AG08395 (cell line): ENCODE measurements at places on chromosomes 12 and 14.

- peak; percentile 32 for DNase-seq
These were observed 2.5 kb downstream of the LGALS3 start for GRCh38 chr14:55131370-55132137.

GRCh38 chr14:76514213-76514998, 138.5 kb downstream of the ESRRB start:
- DNase-seq, result no peak

- no peak for DNase-seq
These were observed 21.3 kb upstream of the SERPINA6 start for GRCh38 chr14:94344389-94344788.

GRCh38 chr14:64502887-64503433, 678 bp downstream of the ZBTB25 start:
- DNase-seq, result no peak

- no peak for DNase-seq
These were observed 168.0 kb downstream of the DACT1 start for GRCh38 chr14:58805605-58806409.

- no peak for DNase-seq
These were observed 26.7 kb downstream of the CSRP2 start for GRCh38 chr12:76852106-76852505.

- no peak for DNase-seq
These were observed 2.1 kb downstream of the CATSPERB start for GRCh38 chr14:91729756-91730155.

- no peak for DNase-seq
These were observed 6.4 kb downstream of the ACTN1 start for GRCh38 chr14:68972507-68973218.

DNA sequence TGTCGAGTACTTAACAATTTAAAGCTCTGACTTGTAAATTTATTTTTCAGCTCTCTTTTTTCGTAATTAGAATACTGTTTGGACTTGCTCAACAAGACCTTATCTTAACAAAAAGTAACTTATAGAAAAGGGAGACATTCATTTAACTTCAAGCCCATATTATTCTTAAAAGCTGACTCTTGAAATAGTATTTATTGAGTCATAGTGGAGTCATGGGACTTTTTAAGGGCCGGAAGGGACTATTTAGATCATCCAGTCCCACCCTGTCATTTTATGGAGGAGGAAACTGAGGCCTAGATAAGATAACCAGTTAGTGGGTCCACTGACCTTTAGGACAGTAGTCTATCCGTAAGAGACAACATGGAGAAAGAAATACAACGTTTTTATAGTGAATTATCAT, 1.5 kb downstream of the RAP1B start:
- DNase-seq, result no peak

GRCh38 chr12:23950775-23951451, 1.4 kb upstream of the SOX5 start:
- DNase-seq, result no peak

- DNase-seq, result no peak
These were observed 68.2 kb upstream of the CCDC91 start for GRCh38 chr12:28121899-28122655.

DNA sequence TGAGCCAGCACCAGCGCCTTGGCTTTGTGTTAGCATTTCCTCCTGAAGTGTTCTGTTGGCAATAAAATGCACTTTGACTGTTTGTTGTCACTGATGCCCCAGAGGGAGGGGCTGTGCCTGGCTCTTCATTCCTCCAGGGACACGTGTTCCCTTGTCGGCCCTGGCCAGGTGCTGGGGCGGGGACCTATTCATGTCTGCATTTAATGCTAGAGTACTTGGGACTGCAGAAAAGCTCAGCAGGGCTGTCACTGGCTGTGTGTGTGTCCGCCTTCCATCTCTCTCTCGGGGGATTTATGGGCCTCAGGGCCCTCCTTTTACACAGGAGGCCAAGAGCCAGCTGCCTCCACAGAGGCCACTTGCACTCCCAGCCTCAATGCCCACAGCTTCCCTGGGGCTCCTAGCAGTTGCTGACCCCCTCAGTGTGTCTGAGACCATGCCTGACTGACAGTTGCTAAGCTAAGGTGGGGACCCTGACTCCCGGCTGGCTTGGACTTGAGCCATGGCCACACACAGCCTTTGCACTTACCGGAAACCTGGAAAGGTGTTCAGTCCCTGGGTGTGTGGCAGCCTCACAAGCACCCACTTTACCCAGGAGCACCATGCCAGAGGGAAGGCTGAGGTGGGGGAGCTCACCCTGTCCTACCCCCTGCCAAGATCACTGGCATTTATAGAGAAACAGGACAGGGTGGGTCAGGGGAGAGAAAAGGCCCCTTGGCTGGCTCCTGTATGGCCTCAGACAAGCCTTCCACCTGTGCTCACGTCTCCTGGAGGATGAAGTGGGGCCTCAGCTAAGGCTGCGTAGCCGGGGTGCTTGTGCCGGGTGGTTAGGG, 27.8 kb downstream of the HIP1R start:
- DNase-seq, result no peak

DNA sequence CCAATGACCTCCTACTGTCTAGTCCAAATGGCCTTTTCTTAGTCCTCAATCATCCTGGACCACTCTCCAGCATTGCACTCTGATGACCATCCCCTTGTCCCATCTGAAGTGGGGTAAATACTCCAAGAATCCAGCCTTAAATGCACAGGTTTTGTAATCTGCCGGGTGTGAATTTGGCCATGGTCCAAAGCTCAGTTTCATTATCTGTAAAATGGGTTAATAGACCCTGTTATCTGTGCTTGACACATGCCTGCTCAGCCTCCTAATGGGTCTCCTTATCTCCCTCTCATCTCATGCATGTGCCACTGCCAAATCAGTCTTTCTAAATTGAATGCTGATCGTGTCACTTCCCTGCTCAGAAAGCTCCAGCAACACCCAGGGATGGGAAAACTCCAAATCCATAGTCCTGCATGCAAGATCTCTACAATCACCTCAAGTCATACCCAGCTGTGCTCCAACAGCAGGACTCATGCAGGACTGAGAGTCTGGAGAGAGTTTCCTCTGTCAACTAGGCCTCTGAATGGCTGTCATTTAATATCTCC, 22.3 kb downstream of the LGR5 start:
- no peak for DNase-seq

DNA sequence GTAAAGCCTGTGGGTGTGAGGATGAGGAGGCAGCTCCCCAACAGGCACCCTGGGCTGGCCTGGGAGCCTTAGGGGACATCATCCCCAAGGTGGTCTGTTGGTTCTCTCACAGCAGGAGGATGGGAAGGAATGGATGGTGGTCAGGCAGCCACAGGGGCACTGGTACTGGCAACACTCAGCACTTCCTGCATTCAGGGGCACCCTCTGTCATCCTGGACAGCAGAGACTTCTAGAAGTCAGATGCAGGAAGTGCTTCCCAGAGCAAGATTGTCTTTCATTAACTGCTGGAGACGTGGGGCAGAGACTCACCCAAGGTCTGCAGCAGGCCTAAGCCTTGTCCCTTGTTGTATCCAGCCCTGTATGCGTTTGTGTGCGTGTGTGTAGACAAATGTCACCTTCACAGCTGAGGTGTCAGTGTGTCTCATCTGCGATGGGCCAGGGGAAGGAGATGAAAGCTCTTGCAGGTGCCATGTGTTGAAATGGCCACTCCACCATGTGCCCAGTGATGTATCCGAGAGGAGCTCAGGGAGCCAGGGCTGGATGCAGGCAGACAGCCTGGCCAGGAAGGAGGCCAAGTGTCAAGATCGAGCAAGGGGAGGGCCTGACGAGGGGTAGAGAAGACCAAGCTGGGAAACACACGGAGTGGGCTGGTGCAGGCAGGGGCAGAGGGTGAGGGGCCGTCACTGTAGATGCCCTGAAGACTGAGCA, 85.1 kb downstream of the PITPNM2 start:
- DNase-seq, result no peak
